Nucleus accumbens (tissue), 56 donors: ENCODE measurements at places on chromosomes 7 and 10.

DNA sequence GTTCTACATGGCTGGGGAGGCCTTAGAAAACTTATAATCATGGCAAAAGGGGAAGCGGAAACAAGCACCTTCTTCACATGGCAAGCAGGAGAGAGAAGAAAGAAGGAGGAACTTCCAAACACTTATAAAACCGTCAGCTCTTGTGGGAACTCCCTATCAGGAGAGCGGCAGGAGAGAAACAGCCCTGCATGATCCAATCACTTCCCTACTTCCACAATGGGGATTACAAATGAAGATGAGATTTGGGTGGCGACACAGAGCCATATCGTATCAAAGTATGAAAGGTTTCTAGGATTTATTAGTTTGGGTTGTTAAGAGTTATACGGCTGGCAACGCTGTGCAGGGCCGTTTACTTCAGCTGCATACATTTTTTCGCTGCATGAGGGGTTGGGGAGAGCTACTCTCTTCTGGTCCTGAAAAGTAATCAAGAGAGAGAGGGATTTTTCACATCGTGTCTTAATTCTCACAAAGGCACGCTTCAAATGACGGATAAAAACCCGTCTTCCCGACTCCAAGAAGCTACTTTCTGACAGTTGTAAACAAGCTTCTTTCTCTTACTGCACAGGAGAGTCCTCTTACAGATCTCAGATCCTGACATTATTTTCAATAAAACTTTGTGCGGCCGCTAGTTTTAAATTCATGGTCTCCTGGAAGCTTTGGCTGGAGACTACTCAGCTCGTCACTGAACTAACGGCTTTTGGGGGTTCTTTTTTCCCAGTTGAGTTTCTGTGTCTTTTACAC lies 751 bp upstream of the GTPBP10 start:
- DNase-seq, result no peak

GRCh38 chr7:31934551-31934950 lies 135.7 kb downstream of the PDE1C start:
- DNase-seq, result no peak

DNA sequence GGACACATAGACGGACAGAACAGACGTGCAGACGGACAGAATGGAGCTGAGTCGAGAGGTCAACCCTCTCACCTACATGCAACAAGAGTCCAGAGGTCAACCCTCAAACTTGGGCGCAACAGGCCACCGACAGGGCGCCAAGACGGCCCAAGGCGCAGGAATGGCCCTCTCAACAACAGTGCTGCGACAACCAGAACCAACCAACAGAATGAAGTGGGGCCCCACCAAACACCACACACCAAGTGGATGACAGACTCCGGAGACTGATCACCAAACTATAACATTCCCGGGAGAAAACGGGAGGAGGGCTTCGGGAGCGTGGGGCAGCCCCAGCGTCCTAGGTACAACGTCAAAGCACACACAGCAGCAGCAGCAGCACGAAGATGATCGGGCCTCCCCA lies 13.4 kb downstream of the INTS1 start:
- no peak for DNase-seq

GRCh38 chr10:42992957-42993390 lies 83.9 kb upstream of the RET start:
- DNase-seq, result no peak

GRCh38 chr7:132446666-132447278 lies 129.5 kb downstream of the PLXNA4 start:
- no peak for DNase-seq

GRCh38 chr10:19195698-19196097 lies 147.1 kb downstream of the MALRD1 start:
- no peak for DNase-seq

- no peak for DNase-seq
These were observed 108.7 kb downstream of the DOCK4 start for GRCh38 chr7:112097524-112097923.

DNA sequence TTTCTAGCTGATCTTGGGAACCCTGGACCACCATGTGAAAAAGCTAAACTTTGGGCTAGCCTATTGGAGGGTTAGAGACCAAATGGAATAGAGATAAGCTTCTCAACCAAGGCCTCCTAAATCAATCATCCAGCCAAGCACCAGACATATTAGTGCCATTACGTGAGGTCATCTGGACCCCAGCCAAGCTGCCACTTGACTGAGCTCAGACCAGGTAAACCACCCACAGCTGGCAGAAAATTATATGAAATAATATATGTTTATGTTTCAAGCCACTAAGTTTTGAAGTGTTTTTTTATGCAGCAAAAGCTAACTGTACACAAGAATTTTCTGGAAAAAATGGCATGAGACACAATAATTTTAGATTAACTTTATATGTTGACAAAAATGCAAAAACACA lies 82.6 kb upstream of the PCGF5 start:
- DNase-seq, result no peak

GRCh38 chr7:151012911-151013347 lies 11.4 kb downstream of the ATG9B start:
- peak; percentile 17 for DNase-seq

- DNase-seq, result no peak
These were observed 36.1 kb downstream of the SGPL1 start for GRCh38 chr10:70851597-70852475.

DNA sequence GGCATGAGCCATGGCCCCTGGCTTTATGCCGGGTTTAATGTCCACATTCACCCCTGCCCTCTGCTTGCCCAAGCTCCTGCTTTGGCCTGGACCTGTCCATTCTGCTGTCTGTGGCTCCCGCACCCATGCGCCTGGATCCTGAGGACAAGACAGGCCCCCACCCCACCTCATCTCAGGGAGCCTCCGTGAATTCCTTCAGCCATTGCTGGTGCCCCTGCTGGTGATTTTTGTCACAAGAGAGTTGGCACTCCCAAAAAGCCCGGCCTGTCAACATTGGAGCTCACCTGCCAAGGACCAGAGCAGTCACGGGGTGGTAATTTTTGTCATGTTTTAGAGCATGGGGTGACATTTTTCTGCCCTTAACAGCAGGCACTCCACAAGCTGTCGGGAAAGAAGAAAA lies 127.5 kb upstream of the PLXNA4 start:
- no peak for DNase-seq

DNA sequence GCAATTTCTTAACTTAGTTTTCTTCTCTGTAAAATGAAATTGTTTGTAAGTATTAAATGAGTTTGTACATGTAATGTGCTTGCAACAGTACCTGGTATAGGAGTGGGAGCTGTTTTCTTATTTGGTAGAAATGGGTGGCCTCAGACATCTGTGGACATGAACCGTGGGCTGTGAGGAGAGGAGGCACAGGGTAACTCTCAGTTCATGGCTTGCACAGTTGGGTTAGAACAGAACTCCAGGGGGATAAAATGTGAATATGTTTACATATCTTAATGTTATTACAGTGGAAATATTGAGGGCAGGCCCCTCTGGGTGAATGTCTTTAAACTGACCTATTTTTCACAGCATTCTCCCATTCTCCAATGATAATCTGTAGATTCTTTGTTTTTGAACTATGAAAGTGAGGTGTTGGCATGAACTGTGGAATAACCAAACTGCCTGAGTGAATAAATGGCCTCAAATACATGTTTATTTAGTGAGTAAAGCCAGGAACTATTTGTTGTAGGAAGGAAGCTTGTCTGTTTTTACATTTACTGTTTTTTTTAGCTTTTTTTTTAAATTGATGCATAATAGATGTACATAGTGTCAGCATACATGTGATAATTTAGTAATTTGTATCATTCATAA lies 2.6 kb downstream of the ABCA13 start:
- no peak for DNase-seq

DNA sequence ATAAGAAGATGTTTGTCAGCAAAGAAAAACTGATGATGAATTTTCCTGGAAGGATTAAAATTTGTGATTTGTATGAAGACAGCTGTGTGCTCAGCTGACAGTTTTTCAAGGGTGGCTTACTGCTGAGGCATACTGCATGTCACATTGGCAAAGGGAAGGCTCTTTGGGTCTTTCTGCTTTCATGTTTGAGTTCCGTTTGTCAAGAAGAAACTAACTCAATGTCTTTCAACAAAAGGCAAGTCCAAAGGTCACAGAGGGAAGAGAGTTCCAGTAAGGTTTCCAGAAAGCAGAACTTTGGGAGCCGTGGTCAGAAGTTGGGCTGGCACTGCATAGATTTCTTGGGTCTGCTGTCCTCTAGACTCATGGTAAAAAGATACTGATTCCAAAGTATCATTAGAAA lies 16.9 kb downstream of the DYDC2 start:
- no peak for DNase-seq

DNA sequence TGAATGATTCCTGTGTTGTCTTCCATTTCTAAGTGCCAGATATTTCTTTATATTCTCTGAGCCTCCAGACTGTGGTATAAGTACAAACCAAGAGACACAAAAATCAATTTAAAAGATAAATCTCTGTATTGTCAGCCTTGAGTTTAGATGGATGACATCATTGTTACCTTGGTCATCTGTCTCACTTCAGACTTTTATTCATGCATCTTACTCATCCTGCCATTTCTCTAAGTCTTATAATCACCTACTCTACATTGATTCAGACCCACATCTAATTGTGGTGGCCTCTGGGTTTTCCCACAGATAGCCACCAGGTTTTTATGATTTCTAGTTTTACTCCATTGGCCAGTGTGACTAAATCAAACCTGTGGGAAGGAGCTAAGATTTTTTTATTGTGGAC lies 26.8 kb upstream of the HDAC9 start:
- DNase-seq, result no peak

- no peak for DNase-seq
These were observed 223.3 kb upstream of the NFE2L3 start for GRCh38 chr7:25928549-25929330.

DNA sequence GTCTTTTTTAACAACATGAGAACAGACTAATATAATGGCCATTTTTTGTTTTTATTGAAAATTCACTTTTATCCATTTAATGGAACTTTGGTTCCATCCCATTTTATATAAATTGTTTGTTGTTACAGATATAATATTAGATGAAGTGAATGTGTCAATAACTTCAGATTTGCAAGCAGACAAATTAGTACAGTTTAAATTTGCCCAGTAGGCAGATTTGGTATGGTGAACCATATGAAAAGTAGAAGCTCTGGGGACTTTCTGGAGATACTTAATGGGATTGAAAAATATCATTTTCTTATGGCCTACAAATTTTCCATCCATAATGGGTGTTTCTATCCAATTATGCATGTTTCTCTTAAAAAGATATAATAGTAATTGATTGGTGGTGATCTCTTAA lies 1196.2 kb upstream of the C7orf33 start:
- no peak for DNase-seq

- DNase-seq, result no peak
These were observed 3.3 kb downstream of the CRYGN start for GRCh38 chr7:151436446-151437158.

DNA sequence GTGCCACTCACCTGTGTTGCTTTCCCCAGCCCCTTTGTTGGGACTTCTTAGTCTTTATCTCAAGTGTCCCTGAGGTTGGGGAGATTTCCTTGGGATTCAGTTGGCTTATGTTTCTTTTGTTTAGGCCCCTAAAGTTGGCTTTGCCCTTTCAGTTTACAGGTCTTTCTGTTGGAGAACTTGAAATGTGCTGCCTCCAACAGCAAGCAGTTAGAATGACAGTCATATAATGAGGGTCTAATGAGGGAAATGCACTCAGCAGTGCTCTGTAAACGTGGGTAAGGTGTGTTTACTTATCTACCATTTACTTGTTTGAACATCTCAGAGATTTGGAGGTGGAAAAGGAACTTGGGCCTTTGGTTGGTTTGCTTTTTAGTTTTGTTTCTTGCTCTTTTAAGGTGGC lies 191.4 kb upstream of the STK17A start:
- no peak for DNase-seq

- no peak for DNase-seq
These were observed 700 bp downstream of the GSAP start for GRCh38 chr7:77415476-77415822.

DNA sequence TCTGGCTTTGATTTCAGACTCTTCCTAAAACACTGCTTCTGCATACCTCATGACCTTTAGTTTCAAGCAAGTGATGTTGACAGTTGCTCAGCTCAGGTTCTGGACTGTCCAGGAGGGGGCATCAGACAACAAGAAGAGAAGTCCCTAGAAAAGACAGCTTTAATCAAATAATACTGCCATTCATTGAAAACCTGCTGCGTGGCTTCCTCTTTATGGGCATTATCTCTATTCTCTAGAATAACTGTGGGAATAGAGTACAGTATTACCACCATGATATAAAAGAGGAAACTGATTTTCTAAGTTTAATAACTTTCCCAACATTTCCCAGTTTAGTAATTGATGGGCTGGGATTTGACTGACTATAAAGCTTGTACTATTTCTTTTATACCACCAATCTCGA lies 170.4 kb downstream of the SNX13 start:
- DNase-seq, result peak; percentile 26

GRCh38 chr7:106914018-106914607 lies 49.0 kb downstream of the PIK3CG start:
- no peak for DNase-seq

GRCh38 chr7:41943094-41943577 lies 240.2 kb upstream of the INHBA start:
- DNase-seq, result peak; percentile 38

- DNase-seq, result no peak
These were observed 35.1 kb upstream of the CDH23 start for GRCh38 chr10:71361581-71361980.

DNA sequence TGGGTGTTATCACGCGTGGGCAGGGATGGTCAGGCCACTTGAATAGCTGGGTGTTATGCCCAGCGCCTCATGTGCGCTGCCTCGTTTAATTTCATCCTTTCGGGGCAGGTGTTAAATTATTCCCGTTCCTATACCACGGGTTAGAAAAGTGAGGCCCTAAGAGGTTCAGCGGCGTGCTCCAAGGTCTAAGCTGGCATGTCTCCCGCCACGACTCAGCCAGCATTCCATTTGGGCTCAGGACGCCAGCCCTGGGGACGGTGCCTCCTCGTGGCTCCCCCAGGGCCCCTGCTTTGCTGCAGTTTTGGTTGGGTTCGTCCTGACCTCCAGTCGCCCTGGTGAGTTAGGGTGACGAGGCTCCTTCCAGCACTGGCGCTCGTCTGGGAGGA lies 124.5 kb downstream of the TRRAP start:
- no peak for DNase-seq
